ENCODE measurements at places on chromosomes 1 and 21.

GRCh38 chr1:31617916-31618746 lies 642 bp downstream of the HCRTR1 start:
- peak; percentile 70 for DNase-seq

GRCh38 chr1:43321331-43321891 lies 16.2 kb upstream of the MPL start:
- no peak for DNase-seq

GRCh38 chr1:54741531-54741930 lies 22.8 kb downstream of the PARS2 start:
- no peak for DNase-seq

DNA sequence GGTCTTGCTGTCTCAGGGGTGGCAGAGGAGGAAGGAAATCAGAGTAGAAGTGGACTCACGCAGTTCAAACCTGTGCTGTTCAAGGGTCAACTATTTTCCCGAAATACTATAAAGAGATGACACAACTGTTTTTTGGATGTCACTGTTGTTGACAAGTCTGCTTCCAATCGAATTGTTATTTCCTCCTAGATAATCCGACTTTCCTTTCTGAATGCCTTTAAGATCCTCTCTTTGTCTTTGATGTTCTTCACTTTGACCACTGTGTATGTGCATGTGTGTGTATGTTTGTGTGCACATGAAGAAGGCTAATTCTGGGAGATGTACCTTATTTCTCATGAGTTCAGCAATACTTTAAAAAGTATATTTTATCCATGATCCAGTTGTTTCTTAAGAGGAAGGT lies 21.6 kb downstream of the PADI4 start:
- DNase-seq = no peak

GRCh38 chr1:112882271-112882744 lies 73.7 kb downstream of the SLC16A1 start:
- peak; percentile 36 for DNase-seq

DNA sequence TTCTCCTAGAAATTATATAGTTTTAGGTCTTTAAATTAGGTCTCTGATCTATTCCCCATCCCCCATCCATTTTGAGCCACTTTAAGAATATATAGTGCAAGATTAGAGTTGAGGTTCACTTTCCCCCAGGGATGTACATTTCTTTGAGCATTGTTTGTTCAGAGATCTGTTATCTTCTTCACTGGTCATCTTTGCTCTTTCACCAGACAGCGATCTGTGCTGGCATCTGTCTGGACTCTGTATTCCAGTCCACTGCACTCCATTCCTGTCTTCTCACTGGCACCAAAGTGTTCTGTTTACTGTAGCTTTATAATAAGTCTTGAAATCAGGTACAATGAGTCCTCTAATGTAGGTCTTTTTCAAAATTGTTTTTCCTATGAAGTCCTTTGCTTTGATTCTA lies 112.5 kb downstream of the PCBP3 start:
- DNase-seq = no peak

Data from femur (tissue), 1 donor.